ENCODE measurements at places on chromosomes 11 and 22.
A peak's percentile ranks its signal among the peaks of the same experiment; 100 is the strongest.

DNA sequence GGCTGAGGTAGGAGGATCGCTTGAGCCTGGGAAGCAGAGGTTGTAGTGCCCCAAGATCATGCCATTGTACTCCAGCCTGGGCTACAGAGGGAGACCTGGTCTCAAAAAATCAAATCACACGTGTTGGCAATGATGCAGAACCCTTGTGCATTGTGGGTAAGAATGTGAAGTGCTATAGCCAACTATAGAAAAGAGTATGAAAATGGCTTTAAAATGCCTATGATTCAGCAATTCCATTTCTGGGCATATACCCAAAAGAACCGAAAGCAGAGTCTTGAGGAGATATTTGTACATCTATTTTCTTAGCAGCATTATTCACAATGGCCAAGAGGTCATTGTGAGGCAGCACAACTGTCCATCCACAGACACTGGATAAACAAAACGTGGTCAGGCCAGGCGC lies 2.6 kb upstream of the FADS3 start:
- peak; percentile 95 for DNase-seq

- DNase-seq: no peak
These were observed 339.2 kb upstream of the CCDC90B start for GRCh38 chr11:83625336-83625735.

GRCh38 chr22:39170825-39171622 lies 18.5 kb upstream of the CBX7 start:
- peak; percentile 77 for DNase-seq

DNA sequence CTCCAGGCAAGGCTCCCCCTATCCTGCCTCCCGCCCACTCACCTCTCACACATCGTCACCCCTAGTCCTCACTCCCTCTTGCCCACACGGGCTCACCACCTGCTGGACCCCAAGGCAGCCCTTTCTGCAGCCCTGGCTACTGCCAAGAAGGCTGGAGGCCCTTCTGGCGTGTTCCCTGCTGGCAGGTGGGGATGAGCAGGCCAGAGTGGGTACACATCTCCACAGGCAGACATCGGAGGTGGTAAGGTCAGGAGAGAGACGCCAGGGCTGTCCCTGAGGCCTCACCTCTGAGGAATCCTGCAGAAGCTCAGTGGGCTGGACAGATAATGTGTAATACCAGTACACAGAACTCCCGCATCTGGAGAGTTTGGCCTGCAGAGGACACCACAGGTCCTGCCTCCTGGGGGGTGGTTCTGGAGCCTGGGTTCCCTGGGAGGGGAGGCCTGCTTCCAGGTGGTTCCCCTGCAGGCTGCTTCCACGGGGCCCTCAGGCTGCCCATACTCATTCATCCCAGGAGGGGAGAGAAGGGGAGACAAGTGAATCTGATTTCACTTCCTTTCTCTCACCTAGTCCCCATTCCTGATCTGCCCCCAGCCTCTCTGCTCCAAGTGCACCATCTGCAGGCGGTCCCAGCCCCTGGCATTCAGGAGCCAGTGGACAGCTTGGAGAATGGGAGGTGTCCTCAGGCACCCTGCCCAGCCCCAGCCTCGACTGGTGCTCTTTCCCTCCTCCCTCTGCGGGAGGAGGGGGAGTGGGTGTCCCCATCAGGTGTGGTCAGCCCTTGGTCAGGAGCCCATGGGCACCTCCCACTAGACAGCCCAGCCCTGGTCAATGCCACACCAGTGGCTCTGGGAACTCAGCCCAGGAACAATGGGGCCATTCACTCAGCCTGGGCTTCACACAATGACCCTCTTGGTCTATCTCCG lies 6.1 kb upstream of the CHST1 start:
- no peak for DNase-seq

- DNase-seq: peak; percentile 48
These were observed 224.3 kb upstream of the C11orf87 start for GRCh38 chr11:109197656-109198055.

DNA sequence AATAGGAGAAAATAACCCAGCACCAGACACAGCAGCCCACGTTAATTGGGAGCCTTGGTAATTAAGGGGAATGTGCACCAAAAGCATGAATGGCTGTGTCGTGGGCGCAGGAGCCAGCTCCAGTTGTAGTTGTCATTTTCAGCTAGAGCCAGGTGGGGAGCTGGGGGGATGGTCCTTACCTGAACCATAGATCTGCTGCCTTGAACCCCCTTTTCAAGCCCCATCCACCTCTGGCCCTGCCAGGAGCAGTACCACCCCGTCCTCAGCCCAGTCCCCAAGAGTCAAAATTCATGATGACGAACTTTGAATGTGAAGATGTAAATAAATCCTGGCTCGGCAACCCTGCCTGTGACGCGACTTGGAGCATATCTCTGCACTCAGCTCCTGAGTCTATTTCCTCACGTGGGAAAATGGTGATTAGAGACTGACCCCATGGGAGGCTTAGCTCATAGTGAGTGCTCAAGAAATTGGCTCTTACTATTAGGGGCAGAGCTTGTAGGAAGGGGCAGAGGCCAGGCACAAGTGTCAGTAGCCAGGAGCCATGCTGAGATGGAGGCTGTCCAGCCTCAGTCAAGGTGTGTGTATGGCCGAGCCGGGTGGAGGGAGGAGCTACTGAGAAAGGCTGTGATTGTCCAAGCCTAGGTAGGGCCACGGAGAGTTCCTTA lies 794 bp upstream of the FXYD6 start:
- no peak for DNase-seq

- DNase-seq: no peak
These were observed 76.3 kb downstream of the PRCP start for GRCh38 chr11:82823647-82824619.

DNA sequence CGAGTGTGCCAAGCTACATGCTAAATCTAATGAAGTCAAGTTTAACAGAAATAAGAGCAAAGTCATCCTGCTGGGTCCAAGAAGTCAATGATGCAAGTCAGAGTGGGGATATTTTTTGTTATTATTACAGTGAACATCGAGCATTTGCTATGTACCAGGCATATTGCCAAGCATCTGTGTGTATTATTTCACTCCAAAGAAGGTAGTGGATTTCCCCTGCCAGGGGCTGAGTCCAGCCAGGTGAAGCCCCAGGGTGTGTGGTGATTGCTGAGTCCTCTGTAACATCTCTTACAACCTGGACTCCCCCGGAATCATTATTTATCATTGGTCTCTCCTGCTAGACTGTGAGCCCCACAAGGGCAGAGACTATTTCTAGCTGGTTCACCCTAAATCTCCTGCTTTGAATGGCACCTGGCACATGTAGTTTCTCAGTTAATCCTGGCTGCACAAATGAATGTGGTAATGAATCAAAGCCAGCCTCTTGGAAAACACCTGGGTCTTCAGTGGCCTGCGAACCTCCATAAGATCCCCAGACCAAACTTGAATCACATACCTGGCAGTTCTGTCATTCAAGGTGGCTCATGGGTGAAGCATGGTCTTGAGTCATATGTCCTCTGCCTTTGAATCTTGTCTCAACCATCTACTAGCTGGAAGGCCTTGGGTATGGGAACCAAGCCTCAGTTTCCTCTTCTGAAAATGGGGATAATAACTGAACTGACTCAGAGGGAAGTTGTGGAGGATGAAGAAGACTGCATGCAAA lies 549.2 kb downstream of the MIAT start:
- peak; percentile 88 for DNase-seq

- DNase-seq: peak; percentile 44
These were observed 434 bp downstream of the BANF1 start for GRCh38 chr11:66002648-66003225.

GRCh38 chr11:121552154-121552553 lies 99.4 kb upstream of the SORL1-AS1 start:
- no peak for DNase-seq

DNA sequence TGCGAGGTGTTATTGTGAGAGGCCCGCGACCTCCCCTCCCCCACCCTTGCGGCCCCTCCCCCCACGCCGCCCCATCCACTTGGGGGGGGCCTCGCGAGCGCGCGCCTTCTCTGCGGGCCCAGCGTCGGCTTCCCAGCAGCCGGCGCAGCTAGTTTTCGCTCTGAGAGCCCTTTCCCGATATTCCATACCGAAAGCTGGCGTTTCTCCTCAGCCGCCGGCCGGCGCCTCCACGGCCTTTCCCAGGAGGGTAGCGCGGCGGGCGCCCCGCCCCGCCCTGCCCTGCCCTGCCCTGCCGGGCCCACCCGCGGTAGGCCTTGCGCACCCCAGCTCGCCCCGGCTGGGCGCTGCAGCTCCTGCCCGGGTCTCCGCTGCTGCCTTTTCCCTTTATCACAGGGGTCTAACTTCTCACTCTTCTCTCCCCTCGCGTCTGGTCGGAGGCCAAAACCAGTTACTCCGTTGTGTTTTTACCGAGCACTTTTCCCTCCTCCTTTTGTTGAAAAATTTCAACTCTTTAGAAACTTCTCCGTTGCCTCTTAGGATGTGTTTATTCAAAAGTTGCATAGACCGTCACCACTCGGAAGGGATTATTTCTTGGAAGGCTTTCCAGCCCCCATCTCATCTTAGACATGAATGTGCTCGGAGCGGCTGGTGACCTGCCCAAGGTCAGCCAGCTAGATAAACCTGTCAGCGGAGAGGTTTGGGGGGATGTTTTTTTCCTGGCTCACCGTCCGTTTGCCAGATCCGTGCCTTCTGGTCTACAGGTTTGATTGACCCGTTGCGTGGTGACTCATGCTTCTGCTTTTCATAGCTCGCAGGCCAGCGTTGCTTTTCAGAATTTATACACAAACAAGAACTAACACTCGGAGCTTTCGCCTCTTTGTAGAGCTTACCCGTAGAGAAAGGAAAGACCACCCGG lies 648 bp downstream of the PAFAH1B2 start:
- peak; percentile 85 for DNase-seq

- DNase-seq: peak; percentile 83
These were observed 22.4 kb upstream of the MYH9 start for GRCh38 chr22:36409911-36410756.

DNA sequence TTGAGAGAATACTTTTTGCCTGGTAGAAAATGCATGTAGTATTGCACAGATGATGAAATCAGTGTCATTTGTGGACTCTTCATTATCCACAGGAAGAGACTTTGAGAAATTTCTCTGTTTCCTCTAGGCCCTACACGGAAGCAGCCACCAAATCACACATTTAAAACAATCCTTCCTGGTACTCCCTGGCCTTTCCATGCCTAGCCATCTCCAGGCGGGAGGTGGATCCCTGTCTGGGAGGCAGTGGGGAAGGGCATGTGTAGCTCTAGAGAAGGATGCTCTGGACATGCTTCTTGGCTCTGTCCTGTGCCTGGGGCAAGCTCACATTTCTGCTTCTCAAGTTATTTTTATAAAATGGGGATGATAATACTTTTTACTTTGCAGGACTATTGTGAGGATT lies 114.1 kb downstream of the ADAMTS15 start:
- DNase-seq: no peak

DNA sequence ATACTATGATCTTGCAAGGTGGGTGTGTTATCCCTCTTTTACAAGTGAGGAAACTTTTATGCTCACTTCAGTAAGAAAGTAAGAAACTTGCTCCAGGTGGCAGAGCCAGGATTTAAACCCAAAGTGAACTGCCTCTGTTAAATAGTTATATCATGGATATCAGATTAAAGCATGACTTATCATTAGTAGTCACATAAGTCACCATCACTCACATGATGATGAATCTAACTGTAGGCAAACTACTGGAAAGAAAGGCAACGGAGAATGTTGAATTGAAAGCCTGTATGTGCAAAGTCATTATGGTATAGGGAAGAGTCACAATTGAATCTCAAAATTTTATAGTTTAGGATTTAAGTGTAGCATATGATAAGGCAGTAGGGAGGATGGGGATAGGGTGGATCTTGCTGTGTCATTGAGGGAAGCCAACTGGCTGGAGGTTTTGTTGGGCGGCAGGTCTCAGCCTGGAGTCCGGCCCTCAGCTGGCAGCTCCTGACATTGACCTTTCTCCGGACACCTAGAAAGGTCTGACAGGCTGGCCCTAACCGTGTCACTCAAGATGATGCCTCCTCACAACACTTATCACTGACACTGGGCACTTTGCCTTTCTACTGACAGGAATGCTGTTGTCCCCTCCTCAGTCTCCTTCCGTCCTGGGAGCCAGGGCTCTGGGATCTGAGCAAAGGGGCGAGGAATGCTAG lies 98.3 kb downstream of the EMSY start:
- no peak for DNase-seq

- DNase-seq: no peak
These were observed 20.5 kb downstream of the FDX1 start for GRCh38 chr11:110450246-110450645.

DNA sequence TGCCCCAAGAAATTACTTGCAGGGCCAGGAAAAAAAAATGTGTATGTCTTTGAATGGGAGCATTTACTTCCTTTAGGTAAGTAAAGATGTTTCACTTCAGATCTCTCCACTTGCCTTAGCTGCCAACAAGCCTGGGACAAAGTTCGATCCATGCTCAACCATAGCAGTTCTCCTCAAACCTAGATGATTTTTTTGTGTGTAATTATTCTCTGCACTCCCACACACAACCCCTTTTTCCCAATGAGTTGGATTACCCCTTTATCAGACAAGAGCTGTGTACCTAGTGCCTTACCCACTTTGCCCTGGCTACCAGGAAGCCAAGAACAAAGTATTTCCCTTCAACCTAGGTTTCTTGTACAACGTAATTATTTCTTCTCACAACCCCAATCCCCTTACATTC lies 35.6 kb downstream of the TPBGL start:
- DNase-seq: no peak

DNA sequence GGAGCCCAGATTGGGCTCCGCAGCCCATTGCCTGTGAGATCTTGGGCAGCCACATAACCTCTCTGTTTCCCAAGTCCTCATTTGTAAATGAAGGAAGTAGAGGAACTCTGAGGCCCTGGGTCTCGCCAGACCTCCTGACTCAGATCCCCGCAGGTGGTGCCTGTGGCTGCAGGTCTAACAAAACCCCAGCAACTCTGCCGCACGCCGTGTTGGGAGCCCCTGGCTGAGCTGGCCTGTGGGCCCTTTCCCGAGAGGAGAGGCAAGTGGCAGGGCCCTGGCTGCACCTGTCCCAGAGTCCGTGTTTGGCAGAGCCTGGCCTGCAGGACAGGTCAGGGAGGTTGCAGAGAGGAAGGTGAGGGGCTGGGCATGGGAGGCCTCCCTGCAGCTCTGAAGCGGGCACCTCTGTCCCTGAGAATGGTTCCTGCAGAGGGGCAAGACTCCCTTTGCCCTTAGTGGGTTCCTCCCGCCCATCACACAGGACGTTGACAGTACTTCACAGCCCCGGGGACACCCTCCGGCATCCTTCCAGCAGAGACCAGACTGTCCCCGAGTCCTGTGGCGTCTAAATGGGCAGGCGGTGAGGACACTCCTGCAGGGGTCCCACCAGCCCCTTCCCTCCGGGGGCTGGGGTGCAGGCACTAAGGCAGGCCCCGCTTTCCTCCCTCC lies 67.7 kb downstream of the ARHGAP8 start:
- DNase-seq: no peak

GRCh38 chr11:1992111-1992510 lies 5.5 kb downstream of the H19 start:
- no peak for DNase-seq

GRCh38 chr11:77106321-77106720 lies 3.7 kb downstream of the OMP start:
- DNase-seq: no peak

DNA sequence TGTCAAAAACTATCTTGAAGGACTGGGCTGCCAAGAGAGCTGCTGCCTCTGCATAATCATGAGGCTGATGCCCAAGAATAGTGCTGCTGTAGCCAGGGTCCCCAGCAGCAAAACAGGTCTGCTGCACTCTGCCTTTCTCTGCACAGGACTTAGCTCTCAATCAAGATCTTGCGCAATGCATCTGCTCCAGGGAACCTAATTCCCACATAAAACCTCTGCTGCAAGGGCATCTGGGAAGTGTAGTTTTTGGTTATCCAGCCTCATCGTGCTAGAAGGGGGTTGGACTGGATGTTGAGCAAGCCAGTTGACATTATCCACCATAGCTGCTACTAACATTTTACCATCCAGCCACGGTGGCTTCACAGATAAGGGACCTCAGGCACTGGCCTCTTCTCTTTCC lies 192.7 kb downstream of the C11orf91 start:
- peak; percentile 69 for DNase-seq
